ENCODE measurements at places on chromosomes 3 and 15. TPM values are rescaled to one million over a fixed set of nuclear protein-coding genes. Genes with fewer than 3 reads are reported as not detected.

Gene GRM7
- not detected for polyA plus RNA-seq

Gene TMEM207
- not detected for polyA plus RNA-seq

Gene DTWD1
- polyA plus RNA-seq = 44.0 TPM

- DNase-seq = no peak
Measured at GRCh38 chr3:190575437-190576185, 61.7 kb downstream of the IL1RAP start.

DNA sequence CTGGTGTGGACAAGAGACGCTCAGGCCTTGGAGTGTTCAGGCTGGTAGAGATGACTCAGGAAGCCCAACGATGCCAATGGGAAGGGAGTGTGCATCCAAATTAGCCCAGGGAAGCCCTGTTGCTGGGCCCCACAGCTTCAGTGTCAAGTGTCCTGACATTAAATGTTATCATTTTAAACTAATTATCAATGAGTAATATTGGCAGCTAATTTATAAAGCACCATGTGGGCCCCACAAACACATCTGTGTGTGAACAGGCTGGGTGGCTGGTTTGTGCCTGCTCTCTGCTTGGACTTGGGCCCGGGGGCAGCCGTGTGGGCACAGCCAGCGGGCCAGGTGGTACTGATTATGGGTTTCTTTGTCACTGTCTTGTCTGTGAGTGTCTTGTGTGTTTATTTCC, 15.0 kb downstream of the FBLN2 start:
- DNase-seq = no peak
